Cortex of kidney (tissue), 1 donor: ENCODE measurements at places on chromosomes 4 and X.

GRCh38 chr4:147094238-147094637 lies 148.6 kb upstream of the TTC29 start:
- DNase-seq: no peak

- no peak for DNase-seq
These were observed 32.4 kb upstream of the RHOH start for GRCh38 chr4:40164459-40164858.

DNA sequence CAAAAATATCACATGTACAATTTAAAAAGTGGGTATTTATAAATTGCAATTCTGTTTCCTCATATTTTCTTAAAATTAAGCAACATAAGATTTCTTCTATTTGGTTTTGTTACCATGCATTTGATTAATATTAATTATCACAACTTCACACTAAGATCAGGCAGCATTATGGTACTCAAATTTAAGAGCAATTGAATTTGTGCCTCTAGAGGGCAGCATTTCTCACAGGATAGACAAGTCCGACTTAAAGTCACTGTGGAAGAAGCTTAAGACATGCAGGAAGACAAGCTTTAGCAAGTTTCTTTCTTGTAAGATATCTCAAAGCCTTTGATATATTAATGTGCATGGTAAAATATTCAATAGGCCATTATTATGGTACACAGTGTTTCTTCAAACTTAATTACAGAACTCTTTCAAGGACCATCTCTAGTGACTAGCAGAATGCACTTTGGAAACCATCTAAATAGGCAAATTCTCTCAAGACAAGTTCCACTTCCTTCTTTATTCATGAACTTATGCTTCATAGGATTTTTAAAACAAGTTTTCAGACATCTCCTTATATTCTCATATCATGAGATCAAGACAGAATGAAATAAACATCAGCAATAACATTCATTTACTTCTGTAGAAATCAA lies 35.0 kb downstream of the FBXW7 start:
- DNase-seq: no peak

- no peak for DNase-seq
These were observed 11.6 kb downstream of the PDZD4 start for GRCh38 chrX:153818571-153819383.

DNA sequence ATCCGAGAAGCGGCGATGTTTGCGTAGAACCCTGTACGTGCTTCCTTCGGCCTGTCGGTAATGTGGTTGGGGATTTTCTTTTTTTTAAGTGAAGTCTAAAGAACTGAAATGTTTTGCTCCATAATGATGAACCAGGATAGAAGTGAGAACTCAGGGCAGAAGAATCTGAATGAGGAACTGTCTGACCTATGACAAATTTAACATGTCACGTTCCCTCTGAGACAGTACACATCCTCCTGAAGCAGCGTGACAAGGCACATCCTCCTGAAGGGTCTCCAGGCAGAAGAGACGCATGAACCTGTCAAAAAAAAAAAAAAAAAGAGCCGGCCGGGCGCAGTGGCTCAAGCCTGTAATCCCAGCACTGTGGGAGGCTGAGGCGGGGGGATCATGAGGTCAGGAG lies 6.2 kb downstream of the CSF2RA start:
- DNase-seq: no peak

- DNase-seq: no peak
These were observed 16.1 kb upstream of the KLHL2 start for GRCh38 chr4:165191348-165191656.

- no peak for DNase-seq
These were observed 136.5 kb upstream of the GALNTL6 start for GRCh38 chr4:171676555-171677215.

GRCh38 chr4:184528051-184528450 lies 53.7 kb upstream of the IRF2 start:
- DNase-seq: no peak

- DNase-seq: no peak
These were observed 155.5 kb downstream of the PDGFRA start for GRCh38 chr4:54384563-54384962.

DNA sequence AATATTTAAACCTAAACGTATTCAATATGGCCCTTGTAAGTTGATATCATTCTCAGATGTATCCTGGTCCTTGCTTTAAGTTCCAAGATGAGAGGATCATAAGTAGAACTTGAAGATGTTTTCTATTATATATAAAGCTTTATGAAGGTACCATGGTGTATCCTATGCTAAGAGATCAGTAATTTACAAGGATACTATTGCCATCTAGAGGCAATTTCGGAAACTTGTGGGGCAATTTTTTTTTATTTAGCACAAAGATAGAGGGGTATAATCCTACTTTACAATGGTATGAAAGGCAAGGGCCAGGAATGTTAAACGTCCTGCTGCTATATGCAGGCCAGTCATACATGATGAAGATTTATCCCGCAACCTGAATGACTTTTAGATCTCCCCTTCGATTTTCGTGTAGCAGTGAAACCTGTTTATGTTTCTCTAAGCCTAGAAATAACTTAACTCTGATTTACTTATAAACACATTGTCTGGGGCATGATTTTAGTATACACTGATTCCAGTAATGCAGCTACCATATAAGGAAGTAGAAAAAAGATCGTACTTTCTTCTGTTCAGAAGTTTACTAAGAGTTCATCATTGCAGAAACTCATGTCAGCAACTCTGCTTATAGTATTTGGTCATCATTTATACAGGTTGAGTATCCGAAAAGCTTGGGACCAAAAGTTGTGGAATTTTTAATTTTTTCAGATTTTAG lies 2.6 kb downstream of the SLC25A31 start:
- no peak for DNase-seq

- no peak for DNase-seq
These were observed 57.5 kb downstream of the TEC start for GRCh38 chr4:48212165-48212564.

DNA sequence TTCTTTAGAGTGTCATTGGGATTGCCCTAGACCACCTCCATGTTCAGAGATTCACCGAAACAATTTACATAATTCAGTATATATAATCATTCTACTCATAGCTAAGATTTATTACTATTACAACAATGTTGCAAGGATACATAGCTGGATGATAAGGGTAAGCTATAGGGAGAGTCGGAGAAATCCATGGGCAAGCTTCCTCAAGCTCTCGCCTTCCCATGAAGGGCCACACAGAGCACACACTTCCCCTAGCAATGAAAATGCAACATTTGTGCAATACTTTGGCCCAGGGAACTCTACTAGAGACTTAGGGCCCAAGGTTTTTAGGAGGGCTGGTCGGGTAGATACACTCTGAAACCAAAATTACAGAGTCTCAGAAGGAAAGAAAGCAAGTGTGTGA lies 49.7 kb upstream of the ABCG2 start:
- no peak for DNase-seq

DNA sequence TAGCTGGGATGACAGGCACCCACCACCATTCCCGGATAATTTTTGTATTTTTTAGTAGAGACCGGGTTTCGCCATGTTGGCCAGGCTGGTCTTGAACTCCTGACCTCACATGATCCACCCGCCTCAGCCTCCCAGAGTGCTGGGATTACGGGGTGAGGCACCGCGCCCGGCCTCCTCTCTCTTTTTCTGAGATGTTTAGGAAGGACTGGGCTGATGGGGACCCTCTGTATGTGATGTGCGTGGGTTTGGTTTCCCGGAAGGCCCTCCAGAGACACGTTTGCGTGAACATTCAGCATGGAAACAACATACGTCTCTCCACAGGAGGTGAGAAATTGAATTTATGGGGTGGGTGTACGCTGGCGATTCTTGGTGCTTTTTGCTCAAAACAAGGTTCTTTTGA lies 18.6 kb downstream of the SHOX start:
- no peak for DNase-seq

- no peak for DNase-seq
These were observed 496.7 kb downstream of the SPRY1 start for GRCh38 chr4:123893011-123893981.

DNA sequence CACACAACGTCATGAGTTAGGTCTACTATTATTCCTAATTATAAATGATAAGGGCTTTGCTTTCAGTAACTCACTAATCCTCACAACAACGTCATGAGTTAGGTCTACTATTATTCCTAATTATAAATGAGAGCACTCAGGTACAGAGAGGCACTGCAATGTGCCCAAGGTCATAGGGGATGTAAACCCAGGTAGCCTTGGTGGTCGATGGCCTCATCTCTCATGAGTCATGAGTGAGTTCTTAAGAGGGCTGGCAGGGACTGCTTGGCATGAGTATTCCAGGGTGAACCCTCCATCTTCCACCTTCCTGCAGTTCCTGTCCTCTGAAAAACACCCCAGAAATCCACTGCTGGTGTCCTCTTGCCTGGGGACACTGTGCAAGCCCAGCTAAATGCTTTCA lies 317.1 kb downstream of the STK32B start:
- DNase-seq: no peak

- DNase-seq: no peak
These were observed 671.6 kb downstream of the FAT4 start for GRCh38 chr4:125986307-125986706.

DNA sequence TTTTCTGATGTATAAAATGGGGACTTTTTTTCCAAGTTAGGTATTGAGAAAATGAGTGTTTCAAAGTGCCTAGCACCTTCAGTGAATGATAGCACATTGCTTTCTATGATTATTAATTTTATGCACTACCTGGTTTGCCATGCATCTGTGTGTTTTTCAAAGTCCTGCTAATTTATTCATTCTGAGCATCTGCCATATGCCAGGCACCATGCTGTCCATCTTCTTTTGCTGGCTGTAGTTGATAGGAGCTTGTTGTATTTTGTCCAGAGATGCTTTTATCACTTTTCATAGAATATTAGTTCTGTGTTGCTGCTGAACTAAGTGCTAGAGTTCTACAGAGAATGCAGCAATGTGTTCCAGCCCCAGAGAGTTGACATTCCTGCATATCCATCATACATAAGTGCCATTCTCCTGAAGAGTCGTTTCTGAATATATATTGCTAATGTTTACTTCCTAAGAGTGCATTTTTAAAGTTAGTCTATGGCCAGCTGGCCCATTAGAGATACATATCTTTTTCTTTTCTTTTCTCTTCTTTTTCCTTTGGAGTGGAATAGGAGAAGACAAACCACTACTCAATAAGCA lies 49.0 kb upstream of the CLNK start:
- no peak for DNase-seq

GRCh38 chr4:13881892-13882291 lies 254.4 kb upstream of the BOD1L1 start:
- no peak for DNase-seq

DNA sequence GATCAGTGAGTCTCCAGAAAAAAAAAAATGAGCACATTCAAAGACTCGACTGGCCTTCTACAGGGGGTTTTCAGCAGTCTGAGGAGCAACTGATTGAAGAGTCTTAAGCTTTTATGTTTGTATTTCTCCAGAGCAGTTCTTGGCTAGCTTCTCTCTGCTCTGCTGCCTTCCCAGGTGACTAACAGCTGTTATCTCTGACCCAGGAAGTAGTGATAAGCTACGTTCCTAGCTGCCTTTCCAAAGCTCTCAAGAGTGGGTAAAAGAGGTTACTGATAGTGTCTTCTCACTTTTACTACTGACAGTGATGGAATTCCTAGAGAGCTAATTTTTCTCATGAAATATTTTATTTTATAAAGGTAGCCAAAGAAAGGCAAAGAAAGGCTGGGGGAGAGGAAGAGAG lies 66.6 kb downstream of the ENOX2 start:
- DNase-seq: no peak

DNA sequence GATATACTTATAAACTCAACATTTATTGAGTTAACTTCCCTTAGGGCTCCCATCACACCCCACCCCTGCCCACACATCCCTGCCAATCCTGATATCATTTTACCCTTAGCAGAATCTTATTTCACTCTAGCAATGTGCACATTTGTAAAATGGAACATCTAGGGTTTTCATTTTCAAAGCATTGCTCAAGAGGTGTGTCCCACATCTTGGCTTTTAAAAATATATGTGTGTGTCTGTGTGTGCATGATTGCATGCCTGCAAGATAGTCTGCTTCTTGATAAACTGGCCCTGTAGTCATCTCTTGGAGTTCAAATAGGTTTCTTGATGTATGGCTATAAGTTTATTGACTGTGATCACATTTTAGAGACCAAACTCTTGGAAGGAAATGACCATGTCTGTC lies 26.4 kb upstream of the EGF start:
- DNase-seq: no peak

DNA sequence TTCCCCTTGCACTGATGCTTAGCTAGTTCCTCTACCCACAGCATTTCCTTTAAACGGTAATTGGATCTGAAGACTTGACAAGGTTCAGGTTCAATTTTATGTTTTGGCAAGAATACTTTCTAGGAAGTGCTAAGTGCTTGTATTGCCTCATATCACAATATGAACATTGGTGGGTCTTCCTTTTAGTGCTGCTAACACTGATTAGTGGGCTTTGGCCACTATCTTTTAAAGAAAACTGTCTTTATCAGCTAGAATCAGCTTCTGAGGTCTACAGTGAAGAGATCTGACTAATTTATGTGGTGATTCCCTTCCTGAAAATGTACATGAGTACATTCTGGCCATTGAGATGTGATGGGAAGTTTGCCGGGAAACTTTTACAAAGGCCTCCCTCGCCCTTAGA lies 316.7 kb upstream of the KLF3 start:
- DNase-seq: no peak

GRCh38 chrX:153443476-153444332 lies 2.2 kb downstream of the TREX2 start:
- DNase-seq: no peak

DNA sequence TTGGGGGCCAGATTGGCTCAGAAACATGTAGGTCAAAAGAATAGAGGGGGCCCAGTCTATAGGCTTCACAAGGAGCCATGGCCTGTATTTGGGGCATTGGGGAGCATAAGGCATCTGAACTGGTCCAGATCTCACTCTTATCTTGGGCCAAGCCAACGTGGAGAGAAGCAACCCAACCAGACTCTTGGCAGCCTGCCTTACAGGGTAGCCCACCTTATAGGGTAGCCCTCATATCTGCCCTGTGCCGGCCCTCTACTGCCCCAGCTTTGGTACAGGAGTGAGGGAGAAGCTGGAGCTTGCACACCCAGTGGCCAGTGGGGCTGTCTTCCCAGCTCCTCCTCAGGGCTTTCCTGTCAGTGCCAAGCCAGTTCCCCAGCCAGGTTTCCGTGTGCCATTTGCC lies 142.2 kb downstream of the AMMECR1 start:
- no peak for DNase-seq

DNA sequence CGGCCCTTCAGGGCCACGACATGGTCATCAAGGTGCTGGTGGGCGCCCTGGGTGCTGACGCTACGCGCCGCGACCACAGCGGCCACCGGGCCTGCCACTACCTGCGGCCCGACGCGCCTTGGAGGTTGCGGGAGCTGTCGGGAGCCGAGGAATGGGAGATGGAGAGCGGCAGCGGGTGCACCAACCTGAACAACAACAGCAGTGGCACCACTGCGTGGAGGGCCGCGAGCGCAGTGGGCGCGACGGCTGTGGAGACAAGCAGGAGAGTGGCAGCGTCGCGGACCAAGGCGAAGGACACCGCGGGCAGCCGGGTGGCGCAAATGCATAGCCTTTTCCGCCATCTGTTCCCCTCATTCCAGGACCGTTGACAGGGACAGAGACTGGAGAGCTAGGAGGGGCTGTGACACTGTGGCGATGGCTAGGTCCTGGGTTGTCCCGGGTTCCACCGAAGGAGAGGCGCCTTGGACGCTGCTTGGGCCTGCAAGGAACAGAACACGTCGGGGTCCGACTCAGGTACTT lies 919 bp downstream of the SOWAHD start:
- DNase-seq: no peak

- DNase-seq: no peak
These were observed 2.5 kb downstream of the USP51 start for GRCh38 chrX:55487143-55487542.
